ENCODE measurements at places on chromosomes 4 and X. TPM values are rescaled to one million over a fixed set of nuclear protein-coding genes. Genes with fewer than 3 reads are reported as not detected.

The EMCN gene
- total RNA-seq, result 4.7 TPM

The HTN3 gene
- not detected for total RNA-seq

The BEX2 gene
- total RNA-seq, result 5.2 TPM

The HMGB3 gene
- 27.3 TPM for total RNA-seq

The SLC6A14 gene
- 10.7 TPM for total RNA-seq

The SPON2 gene
- total RNA-seq, result 9.4 TPM

The F9 gene
- total RNA-seq, result not detected

The NAA11 gene
- not detected for total RNA-seq

The HSFX4 gene
- not detected for total RNA-seq

The TMSB15B gene
- 1.1 TPM for total RNA-seq

The MAGEA1 gene
- total RNA-seq, result not detected

The ATOH1 gene
- total RNA-seq, result not detected

The NPNT gene
- 17.5 TPM for total RNA-seq

The ELF4 gene
- 11.2 TPM for total RNA-seq

The CFI gene
- 31.5 TPM for total RNA-seq

The CPLX1 gene
- total RNA-seq, result 0.92 TPM

The SLC16A2 gene
- 2.6 TPM for total RNA-seq

The PRKG2 gene
- total RNA-seq, result 1.3 TPM

The GAGE12G gene
- not detected for total RNA-seq

The RAB33A gene
- 0.20 TPM for total RNA-seq

The ANK2 gene
- total RNA-seq, result 1.6 TPM

The PGAM4 gene
- total RNA-seq, result 0.44 TPM

The MBNL3 gene
- total RNA-seq, result 27.8 TPM

The PAGE1 gene
- not detected for total RNA-seq

The OFD1 gene
- total RNA-seq, result 22.4 TPM

The RTL9 gene
- not detected for total RNA-seq

The ZNF157 gene
- 0.16 TPM for total RNA-seq

The NEUROG2 gene
- total RNA-seq, result not detected

The TMSB15A gene
- not detected for total RNA-seq

The IQCM gene
- not detected for total RNA-seq

The FAM9C gene
- total RNA-seq, result not detected

The SAGE1 gene
- not detected for total RNA-seq

The ZNF185 gene
- total RNA-seq, result 341 TPM

The CXXC4 gene
- 0.12 TPM for total RNA-seq

The CT45A1 gene
- total RNA-seq, result not detected

The TMEM31 gene
- not detected for total RNA-seq

The HELT gene
- total RNA-seq, result not detected

The PAGE2 gene
- total RNA-seq, result not detected

The ODAPH gene
- total RNA-seq, result 0.12 TPM

The F11 gene
- total RNA-seq, result not detected

The IL15 gene
- total RNA-seq, result 1.9 TPM

The JADE3 gene
- total RNA-seq, result 4.9 TPM

The TMEM156 gene
- 0.16 TPM for total RNA-seq

The PCDH18 gene
- total RNA-seq, result 2.8 TPM

The P2RY4 gene
- total RNA-seq, result 0.20 TPM

The DUSP9 gene
- total RNA-seq, result 0.76 TPM

The FRMD7 gene
- total RNA-seq, result not detected

The SMARCA1 gene
- 6.6 TPM for total RNA-seq

The DMD gene
- total RNA-seq, result 5.1 TPM
